ENCODE measurements at places on chromosomes 11 and 22. TPM values are rescaled to one million over a fixed set of nuclear protein-coding genes. Genes with fewer than 3 reads are reported as not detected.

CALCA gene
- not detected for total RNA-seq

P2RY6 gene
- 0.17 TPM for total RNA-seq

MS4A4A gene
- total RNA-seq, result under 0.01 TPM

OR51E2 gene
- not detected for total RNA-seq

RAB39A gene
- not detected for total RNA-seq

LRRC56 gene
- 0.73 TPM for total RNA-seq

OR51I1 gene
- not detected for total RNA-seq

C11orf97 gene
- not detected for total RNA-seq

CHST1 gene
- total RNA-seq, result 0.15 TPM

CYTH4 gene
- total RNA-seq, result 0.29 TPM

TTC28 gene
- total RNA-seq, result 31.4 TPM

TIGD3 gene
- not detected for total RNA-seq

CALCB gene
- total RNA-seq, result not detected

PVALB gene
- total RNA-seq, result not detected

PLA2G6 gene
- 18.0 TPM for total RNA-seq

MEI1 gene
- 0.73 TPM for total RNA-seq

CHRNA10 gene
- 0.50 TPM for total RNA-seq

C11orf91 gene
- total RNA-seq, result 0.33 TPM

C11orf54 gene
- total RNA-seq, result 32.9 TPM

OR2AG2 gene
- total RNA-seq, result 0.15 TPM

TOMT gene
- 0.17 TPM for total RNA-seq

SLC22A6 gene
- total RNA-seq, result not detected

OR52N2 gene
- total RNA-seq, result not detected

PATE4 gene
- not detected for total RNA-seq

TEAD1 gene
- total RNA-seq, result 120 TPM

SLC7A4 gene
- 2.0 TPM for total RNA-seq

ADAMTS15 gene
- total RNA-seq, result 35.8 TPM

UQCR10 gene
- total RNA-seq, result 69.5 TPM

MUC5B gene
- total RNA-seq, result not detected

SCGB1A1 gene
- total RNA-seq, result not detected

VSIG2 gene
- 0.33 TPM for total RNA-seq

SEPTIN3 gene
- total RNA-seq, result under 0.01 TPM

ARHGEF17 gene
- 44.7 TPM for total RNA-seq

Data from smooth muscle cell of trachea (primary cell).